ENCODE measurements at places on chromosomes 1 and 21. TPM values are rescaled to one million over a fixed set of nuclear protein-coding genes. Genes with fewer than 3 reads are reported as not detected.
A peak's percentile ranks its signal among the peaks of the same experiment; 100 is the strongest.

GRCh38 chr1:182484531-182485257, 34.7 kb downstream of the RGSL1 start:
- no peak for DNase-seq

DNA sequence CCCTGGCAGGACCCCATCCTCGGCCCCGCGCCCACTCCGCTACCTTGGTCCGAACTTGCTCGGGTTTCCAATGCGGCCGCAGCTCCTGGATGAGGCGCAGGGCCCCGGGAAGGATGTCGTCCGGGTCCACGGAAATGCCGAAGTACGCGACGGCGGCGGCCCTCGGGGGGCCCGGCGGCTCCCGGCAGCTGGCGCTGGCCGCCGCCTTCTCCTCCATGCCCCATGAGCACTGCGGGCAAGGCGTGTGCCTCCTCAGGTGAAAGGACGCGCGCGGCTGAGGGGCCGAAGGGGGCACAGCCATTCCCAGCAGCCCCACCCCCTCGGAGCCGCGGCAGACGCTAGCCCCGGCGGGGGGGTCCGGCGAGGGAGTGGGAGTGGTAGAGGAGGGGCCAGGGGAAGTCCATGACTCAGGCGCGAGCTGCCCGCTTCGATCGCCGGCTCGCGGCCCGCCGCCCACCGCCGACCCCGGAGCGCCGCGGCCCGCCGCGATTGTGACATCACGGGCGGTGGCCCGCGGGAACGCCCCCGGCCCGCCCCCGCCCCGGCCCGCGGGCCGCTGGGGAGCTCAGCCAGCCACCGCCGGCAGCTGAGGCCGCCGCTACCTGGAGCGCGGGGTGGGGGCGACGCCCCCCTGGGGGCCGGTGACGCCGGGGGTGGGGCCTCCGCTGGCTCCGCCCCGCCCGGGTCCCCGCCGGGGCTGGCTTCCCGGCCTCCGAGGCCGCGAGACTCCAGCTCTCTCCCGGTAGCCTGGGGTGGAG, at the start of gene ETNK2:
ETNK2 (minus strand) TSS at position 493 of the 758 bp plus-strand sequence; CDS start at position 301, 192 bp downstream.
- DNase-seq = peak; percentile 38

DNA sequence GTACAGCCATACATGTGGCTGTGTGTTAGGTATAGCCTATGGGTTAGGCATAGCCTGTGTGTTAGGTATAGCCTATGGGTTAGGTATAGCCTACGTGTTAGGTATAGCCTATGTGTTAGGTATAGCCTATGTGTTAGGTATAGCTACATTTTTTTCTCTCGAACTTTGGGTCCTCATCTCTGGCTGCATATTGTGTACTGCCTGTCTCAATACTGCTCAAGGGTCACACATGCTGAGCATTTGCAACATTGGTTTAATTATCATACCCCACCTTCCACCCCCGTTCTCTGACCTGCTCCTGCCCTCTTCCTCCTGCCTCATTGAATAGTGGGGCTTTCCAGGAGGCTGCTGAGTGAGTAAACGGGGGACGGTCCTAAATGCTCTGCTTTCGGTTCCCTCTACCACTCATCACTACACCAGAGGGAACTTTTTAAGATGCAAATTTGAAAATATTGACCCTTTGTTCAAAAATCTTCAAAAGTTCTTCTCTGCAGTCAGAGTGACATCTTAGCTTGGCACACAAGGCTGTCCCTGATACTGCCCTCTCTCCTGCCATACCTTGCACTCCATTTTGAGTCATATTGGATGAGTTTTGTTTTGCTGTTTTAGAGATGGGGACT, 17.8 kb downstream of the OR2B11 start:
- DNase-seq = no peak

Gene BTG3
- 27.3 TPM for total RNA-seq

DNA sequence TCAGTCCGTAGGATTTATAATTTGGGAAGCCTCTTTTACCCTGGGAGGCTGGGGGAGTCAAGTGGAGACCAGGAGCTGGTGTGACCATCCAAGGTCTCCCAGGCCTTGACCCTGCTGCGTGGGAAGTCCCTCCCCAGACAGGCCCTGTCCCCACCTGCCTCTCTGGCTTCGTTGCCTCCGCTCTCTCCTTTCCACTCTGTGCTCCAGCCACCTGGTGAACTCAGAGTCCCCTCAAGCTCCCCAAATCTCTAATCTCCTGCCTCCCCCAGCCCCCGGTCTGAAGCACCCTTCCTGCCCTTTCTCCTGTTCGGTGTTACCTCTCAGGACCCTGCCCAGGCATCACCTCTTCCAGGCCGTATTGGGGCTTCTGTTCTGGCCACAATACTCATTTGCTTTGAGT, 27.9 kb downstream of the CDCP2 start:
- no peak for DNase-seq

GRCh38 chr1:47437447-47438164, at the start of gene FOXD2:
Gene FOXD2 (plus strand): TSS chr1:47438044. CDS start chr1:47438136, 92 bp downstream.
- DNase-seq = peak; percentile 96

Gene EPHX1
- total RNA-seq = 61.9 TPM

Gene ATG4C
- 9.5 TPM for total RNA-seq

Gene FAAH
- total RNA-seq = 70.0 TPM

- no peak for DNase-seq
Measured at GRCh38 chr1:175530622-175531375, 212.6 kb downstream of the TNR start.

GRCh38 chr1:208027861-208028260, 116.9 kb upstream of the CD34 start:
- no peak for DNase-seq

Gene LRRIQ3
- 0.74 TPM for total RNA-seq

GRCh38 chr1:113223546-113223945, 150.5 kb downstream of the LRIG2 start:
- DNase-seq = no peak

DNA sequence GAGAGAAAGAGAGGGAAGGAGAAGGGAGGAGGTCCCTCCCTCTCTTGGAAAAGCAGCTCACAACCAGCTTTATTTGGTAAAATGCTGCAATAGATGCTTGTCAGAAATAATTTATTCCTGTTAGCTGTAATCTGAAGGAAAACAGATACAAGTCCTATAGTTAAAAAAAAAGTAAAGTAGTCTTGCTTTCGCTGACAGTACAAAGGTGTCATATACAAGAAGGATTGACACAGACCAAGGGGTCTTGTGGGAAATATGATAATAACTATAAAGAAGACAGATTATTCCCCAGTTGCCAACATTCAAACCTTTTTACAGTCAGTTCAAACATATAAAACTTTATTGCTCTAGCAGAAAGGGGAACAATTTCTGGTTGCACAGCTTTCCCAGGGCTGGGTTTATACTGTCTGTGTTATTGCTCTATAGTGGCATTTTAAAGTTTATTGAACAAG, 145.0 kb downstream of the PBX1 start:
- DNase-seq = peak; percentile 56

- DNase-seq = no peak
Measured at GRCh38 chr1:157237981-157238380, 99.8 kb upstream of the ETV3 start.

All from colonic mucosa (tissue), 4 donors.